ENCODE measurements at places on chromosomes 5 and 9.

- DNase-seq, result no peak
Measured at GRCh38 chr5:162995568-162995967, 441.8 kb upstream of the CCNG1 start.

GRCh38 chr5:151880324-151880723, 44.3 kb downstream of the GLRA1 start:
- no peak for DNase-seq

DNA sequence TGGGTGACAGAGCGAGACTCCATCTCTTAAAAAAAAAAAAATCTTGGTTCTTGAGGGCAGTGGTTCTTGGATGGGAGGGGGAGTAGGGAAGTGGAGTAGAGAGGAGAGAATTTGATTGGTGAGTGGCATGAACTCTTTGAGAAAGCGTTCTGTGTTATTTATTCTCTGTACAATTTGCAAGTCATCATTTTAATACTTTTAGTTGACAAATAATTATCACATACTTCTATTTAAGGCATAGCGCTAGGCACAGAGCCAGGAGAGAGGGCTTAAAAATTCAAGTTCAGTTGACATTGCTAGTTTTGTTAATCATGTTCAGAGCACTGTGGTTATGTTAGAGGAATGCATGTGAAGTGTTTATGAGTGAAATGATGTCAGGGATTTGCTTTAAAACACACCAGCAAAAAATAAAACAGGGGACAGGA, 24.6 kb downstream of the HSDL2 start:
- no peak for DNase-seq

- no peak for DNase-seq
Measured at GRCh38 chr9:97525451-97525850, 24.0 kb downstream of the TMOD1 start.

DNA sequence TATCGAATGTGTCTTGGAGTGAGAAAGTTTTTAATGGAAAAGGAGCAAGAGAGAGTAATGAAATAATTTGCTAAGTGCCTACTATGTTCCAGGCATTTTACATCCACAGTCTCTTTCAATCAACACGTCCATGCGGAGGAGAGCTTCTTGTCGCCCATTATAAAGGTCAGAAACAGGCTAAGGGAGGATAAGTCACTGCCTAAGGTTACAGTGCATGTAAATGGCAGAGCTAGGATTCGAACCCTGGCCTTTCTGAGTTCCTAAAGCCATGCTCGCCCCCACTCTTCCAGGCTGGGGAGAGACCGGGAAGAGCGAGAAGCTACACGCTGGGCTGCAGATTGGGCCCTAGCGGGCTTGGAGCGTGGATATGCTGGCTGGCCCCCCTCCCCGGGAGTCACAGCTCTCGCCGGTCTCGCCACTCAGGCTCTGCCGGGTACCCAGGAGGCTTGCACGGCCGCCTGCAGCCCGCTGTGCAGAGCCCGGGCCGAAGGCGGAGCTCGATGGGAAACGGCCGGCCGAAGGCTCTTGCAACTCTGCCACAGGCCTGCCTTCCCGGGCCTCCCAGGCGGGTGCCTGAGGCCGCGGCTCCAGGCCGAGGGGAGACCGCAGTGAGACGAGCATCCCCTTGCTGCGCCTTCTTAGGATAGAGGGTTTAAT, 775 bp upstream of the LHX2 start:
- DNase-seq, result no peak

DNA sequence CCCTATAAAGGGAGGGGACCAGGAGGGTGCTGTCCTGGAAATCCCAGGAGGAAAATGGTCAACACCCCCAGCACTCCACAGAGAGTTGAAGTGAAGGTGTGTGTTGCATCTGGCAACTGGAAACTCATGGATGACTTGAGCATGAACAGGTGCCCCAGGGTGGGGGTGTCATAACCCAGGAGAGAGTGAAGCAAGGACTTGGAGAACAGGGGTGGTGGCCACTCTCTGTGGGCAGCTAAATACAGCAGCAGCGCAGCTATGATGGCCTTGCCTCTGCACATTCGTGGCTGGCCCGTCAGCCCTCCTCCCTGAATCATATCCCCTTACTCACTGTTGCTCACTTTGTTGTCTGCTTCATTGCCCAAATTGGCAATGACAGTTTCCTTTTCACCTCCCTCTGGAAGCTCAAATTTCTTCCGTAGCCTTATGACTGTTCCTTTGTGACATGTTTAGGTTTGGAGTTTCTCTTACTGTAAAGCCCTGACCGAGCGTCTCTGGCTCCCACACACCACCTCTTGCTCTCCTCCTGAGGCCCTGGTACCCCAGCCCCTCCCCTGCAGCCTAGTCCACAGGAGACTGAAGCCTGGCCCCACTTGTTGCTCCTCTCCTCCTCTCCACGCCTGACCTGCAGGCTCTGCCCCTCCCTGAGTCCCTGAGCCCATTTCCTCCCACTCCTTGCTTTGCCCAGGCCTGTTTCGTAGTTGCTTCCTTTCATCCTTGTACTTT, 185.8 kb downstream of the CD180 start:
- no peak for DNase-seq

GRCh38 chr9:20002011-20002410, 213.2 kb upstream of the SLC24A2 start:
- no peak for DNase-seq

GRCh38 chr5:180467989-180468731, 26.0 kb upstream of the CNOT6 start:
- no peak for DNase-seq

DNA sequence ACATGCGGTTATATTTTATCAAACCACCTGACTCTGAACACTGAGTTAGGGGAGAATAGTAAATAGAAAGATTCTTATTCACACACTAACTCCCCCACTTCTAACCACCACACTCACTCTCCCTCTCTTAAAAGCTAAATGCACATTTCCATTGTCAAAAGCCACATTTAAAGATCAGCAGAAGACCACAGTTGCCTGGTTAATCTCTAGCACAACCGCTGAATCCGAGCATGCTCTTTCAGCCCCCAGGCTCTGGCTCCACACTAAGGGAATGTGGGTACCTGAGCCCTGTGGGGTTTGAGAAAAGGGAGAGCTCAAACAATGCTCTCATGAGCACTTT, 35.7 kb downstream of the PFDN1 start:
- DNase-seq, result no peak

DNA sequence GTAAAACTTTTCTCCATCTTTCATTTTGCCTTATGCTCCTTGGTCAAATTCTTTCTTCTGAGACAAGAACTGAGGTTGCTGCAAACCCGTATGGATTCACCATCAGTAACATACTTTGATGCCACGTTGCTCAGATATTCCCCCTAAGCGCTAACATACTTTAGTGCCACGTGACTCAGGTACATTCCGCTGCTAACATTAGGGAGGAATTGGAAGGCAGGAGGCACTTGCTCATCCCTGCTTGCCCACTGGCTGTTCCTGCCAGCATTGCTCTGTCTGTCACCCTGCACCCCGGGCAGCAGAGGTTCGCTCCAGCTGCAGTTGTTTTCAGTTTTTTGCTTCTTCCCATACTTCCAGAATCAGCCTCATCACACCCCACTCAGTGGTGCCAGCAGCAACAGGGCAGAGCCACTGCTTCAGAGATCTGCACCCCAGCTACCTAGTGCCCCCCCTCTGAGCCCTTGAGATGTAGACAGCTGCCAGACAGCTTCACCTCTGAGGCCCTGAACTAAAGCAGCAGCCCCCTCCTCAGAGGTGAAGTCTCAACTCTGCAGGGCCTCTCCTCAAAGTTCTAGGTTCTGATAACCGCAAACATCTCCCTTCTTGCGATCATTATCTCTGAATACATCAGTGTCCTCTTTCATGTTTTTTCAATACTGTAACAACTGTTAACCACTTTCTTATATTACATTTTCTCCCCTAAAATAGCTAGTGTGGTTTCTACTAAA, 228.0 kb upstream of the KIF2A start:
- DNase-seq, result no peak

DNA sequence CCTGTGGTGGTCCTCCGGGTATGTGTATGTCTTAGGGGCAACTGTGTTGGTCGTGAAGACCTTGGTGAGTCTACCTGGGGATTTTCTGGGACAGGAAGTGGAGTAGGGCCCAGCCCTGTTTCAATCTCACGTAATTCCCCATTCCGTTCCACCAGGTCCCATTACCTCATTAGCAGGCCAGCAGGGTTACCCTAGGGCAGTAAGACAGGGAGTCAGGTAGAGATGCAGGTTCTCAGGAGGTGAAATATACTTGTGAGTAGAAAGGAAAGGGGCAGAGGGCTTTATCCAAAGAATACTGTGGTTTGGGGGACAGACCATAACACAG, 56.5 kb downstream of the MACROH2A1 start:
- DNase-seq, result no peak

GRCh38 chr5:140977003-140977402, 10.7 kb downstream of the PCDHAC2 start:
- DNase-seq, result no peak

DNA sequence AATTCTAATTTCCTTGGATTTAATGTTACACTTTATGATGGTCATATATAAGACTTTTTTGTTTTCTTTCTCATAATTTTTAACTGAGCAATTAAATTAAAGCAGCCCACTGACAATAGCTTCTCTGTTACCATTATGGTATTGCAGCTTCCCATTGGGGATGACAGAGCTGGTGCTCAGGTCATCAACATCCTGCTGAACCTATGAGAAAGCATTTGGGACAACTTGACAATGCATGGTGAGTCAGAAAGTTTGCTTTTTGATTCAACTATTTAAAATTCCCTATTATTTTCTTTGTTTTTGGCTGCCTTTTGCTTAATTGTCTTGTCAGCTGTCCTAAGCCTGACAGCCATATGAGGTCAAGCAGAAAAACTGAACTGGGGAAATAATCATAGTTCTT, 487.4 kb upstream of the RIOK2 start:
- no peak for DNase-seq

- DNase-seq, result no peak
Measured at GRCh38 chr5:14472986-14473567, 108.5 kb upstream of the OTULINL start.
